Fibroblast of gingiva (primary cell): ENCODE measurements at places on chromosomes 1 and 21.

GRCh38 chr1:89552471-89553081, 27.9 kb downstream of the LRRC8B start:
- peak; percentile 75 for DNase-seq

- no peak for DNase-seq
Measured at GRCh38 chr1:64861611-64862010, 104.7 kb downstream of the JAK1 start.

GRCh38 chr1:77487631-77488030, 194.8 kb downstream of the ZZZ3 start:
- DNase-seq, result no peak

DNA sequence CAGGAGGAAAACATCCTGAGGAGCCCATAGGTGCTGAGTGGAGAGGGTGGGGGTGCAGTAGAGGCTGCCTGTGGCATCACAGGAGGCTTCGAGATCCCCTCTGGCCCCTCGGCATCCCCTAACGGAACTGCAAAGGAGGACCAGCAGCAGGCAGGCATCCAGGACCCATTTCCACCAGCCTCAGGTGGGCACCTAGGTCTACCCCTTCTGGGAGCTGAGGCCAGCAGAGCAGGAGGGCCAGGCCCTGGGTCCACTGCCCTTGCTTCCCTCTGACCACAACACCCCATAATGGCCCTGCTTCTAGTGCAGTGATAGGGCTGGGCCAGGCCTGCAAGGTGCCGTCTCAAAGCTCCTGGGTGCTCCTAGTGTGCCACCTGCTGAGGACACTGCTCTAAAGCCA, 723.0 kb downstream of the PTPRU start:
- DNase-seq, result no peak
